Muscle of back (tissue), 13 donors: ENCODE measurements at places on chromosomes 4 and X. TPM values are rescaled to one million over a fixed set of nuclear protein-coding genes. Genes with fewer than 3 reads are reported as not detected.

- DNase-seq: no peak
Measured at GRCh38 chrX:20988118-20988517, 386.1 kb upstream of the CNKSR2 start.

GRCh38 chrX:39381422-39381821 is 580.2 kb downstream of the MID1IP1 start:
- DNase-seq: no peak

- DNase-seq: no peak
Measured at GRCh38 chr4:15884666-15885065, 53.9 kb downstream of the FGFBP1 start.

GRCh38 chrX:110924871-110925270 is 129.3 kb upstream of the CHRDL1 start:
- no peak for DNase-seq

- DNase-seq: no peak
Measured at GRCh38 chr4:159706704-159707103, 603.8 kb downstream of the RAPGEF2 start.

DNA sequence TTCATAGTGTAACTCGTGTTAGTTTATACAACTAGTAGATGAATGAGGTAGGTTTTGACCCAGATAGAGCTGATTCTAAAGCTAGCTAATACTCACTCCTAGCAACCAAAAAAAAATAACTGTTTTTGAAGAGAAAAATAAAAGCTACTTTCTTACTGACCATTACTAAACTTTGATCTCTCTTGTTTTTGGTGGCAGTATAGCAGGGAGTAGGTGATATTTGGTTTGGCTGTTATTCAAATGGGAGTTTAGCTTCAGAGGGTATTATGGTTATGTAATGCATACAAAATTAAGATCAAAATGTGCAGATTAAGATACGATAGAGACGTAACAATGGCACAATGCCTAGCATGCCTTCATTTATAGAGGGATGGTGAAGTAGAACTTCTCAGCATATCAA is 1104.5 kb downstream of the PCDH19 start:
- DNase-seq: no peak

GRCh38 chr4:76074468-76074867 is at the start of gene ART3:
Gene ART3 (plus strand): TSS chr4:76074709. CDS start chr4:76075890, 1,181 bp downstream.
- DNase-seq: peak; percentile 23

DNA sequence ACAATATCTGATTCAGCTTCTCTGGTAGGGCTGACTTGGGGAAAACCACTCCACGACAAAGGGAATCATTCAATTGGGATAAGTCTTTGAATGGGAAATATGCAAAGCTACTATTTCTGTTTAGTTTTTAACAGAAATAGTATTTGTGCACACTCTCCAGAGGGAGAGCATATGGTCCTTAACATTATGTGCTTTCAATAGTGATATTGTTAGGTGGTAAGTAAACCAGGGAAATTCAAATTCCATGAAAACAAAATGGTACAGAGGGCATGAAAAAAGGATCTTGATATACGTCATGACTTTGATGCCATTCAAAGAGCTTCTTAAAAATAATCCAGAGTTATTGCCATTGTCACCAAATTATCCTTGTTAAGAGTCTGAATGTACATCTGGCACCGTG is 47.1 kb upstream of the CITED1 start:
- no peak for DNase-seq

- DNase-seq: no peak
Measured at GRCh38 chr4:140094438-140095420, 59.3 kb downstream of the MAML3 start.

GRCh38 chr4:3827616-3828492 is 61.7 kb downstream of the ADRA2C start:
- DNase-seq: peak; percentile 76

DNA sequence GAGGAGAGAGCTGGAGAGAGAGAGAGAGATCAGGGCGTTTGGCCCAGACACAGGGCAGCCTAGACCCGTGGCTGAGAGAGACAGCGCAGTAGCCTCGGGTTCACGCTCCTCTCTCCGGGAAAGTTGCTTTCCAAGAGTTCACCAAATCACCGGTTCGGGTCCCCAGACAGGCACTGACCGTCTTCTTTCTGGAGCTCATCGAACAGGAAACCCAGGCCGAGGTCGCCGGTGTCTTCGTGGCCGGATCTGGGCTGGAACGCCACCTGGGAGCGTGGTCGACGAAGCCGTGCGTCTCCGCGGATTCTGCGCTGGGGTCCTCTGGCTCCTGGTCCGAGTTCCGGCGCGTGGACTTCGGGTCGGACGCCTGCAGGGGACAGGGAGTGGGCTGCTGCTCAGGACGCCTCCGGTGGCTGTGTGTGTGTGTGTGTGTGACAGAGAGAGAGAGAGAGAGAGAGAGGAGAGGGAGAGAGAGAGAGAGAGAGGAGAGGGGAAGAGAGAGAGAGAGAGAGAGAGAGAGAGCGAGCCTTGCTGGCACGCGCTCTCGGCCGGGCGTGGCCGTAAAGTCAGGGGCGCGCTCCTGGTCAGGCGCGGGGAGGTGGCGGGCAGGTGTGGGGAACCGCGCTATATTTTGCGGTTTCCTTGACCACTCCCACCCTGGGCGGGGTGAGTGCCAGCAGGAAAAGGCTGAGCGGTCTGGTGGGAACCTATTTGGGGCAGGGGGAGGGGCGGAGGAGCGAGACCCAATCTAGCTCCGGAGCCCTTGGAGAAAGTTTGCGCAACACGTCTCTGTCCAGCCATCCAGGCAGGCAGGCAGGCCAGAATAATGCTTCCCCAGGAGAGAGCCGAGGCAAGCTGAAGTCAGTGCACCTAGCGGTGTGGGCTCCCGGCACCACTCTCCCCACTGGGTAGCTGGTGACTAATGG is 62.1 kb downstream of the RHOXF2B start:
- DNase-seq: no peak

DNA sequence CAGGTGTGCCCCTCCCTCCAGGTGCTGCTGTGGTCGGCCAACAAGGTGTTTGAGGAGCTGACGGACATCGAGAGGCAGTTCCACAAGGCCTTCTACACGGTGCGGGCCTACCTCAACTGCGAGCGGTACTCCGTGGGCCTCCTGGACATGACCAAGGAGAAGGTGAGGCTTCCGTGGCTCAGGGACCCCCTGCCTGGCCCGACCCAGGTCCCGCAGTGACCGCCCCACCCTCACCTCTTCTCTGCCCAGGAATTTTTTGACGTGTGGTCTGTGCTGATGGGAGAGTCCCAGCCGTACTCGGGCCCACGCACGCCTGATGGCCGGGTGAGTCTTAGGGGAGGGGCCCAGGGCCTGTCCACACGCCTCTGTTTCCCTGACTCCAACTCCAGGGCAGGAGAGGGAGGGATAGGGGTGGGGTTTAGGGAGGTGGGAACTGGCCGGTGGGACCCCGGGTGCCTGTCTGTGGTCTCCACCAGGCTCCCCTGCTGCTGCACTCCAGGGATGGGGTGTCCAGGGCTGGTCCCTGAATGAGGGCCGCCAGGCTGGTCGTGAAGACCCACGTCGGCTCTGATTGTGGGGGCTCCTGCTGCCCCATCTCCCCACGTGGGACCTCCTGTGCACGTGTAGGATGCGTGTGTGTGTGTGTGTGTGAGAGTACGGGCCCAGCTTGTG is 20.1 kb downstream of the ATP5ME start:
- no peak for DNase-seq

DNA sequence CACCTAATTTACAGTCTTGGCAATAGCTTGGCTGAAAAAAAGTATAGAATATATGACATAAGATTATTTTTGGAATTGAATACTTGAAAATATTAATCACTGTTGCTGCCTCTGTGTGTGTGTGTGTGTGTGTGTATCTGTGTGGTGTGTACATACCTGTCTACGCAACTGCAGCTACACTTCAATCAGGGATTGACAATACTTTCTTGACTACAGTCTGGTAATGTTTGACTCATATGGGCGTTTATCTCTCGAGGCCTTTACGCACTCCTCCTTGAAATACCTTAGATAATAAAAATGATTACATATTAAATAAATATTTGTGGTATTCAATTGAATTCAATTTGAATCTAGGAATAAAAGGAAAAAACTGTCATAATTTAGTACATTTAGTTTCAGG is 565.2 kb downstream of the PCDH18 start:
- DNase-seq: no peak

DNA sequence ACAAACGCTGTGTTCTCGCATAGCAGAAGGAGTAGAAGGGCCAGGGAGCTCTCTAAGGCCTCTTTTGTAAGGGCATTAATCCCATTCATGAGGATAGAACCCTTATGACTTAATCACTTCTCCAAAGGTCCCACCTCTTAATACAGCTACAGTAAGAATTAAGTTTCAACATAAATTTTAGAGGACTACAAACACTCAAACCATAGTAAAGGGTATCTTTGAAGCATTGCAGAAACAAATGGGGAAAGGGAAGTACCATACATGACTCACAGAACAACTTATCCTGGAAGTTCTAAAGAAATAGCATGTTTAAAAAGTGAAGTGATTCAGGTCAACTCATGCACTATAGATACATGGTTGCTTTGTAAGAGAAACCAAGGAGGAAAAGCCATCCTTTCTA is 680.8 kb downstream of the RPA4 start:
- no peak for DNase-seq

- no peak for DNase-seq
Measured at GRCh38 chrX:114959729-114960128, 57.7 kb downstream of the IL13RA2 start.

GRCh38 chr4:83556816-83557215 is 20.9 kb downstream of the GPAT3 start:
- no peak for DNase-seq

GRCh38 chrX:38279188-38279587 is 48.1 kb downstream of the RPGR start:
- DNase-seq: no peak

GRCh38 chrX:130909469-130910136 is 6.6 kb upstream of the ENOX2 start:
- DNase-seq: peak; percentile 6

DNA sequence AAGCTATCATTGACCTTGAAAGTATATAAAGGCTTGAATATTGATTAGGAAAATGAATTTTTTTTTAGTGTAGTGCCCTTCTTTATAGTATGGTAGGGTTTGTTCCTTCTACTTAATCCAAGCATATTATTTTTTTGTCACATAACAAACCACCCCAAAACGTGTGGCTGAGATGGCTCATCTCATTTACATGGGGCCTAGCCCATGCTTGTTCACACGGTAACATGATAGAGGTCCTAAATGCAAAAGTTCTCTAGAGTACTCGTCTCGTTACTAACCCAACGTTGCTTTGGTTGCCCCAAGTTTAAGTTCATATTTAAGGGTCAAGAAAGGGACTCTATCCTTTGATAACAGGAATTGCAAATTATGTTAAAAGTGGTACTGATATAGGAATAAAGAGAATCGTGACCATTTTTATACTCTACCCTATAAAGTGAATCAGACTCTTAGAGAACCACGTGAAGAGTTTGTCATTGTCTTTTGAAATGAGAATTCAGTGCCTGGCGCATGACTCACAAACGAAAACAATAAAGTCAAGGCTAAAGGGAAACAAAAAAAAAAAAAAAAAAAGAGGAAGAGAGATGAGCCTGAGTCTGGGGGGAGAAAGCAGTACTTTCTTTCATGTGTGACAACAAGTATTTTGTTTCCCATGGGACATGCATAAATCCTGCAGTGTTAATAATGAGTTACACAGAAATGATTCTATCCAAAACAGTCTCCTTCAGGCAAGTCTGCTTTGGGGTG is 402.8 kb upstream of the NWD2 start:
- no peak for DNase-seq

GRCh38 chrX:153446950-153447580 is 1.2 kb upstream of the TREX2 start:
- DNase-seq: no peak

- peak; percentile 70 for DNase-seq
Measured at GRCh38 chr4:14631806-14632440, 370.4 kb upstream of the CPEB2 start.

DNA sequence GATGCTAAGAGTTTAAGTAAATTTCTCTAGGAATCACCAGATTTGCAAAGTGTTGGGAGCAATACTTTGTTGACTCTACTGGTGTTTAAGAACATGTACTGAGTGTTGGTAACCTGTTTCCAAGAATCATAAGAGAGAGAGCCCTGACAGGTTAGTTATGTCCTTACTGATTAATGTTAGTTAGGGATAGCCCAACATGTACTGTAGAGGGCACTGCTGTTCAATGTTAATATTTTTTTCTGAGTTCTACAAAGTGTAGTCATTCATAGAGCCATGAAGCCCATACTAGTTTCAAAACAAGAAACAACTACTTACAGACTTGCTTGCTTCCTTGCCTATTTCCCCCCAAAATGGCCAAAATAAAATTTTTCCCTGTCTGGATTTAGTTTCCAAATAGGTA is 11.9 kb downstream of the TMPRSS11D start:
- peak; percentile 41 for DNase-seq

- DNase-seq: no peak
Measured at GRCh38 chr4:69994782-69995181, 984 bp upstream of the STATH start.

- peak; percentile 66 for DNase-seq
Measured at GRCh38 chr4:8403173-8403753, 37.3 kb downstream of the ACOX3 start.

DNA sequence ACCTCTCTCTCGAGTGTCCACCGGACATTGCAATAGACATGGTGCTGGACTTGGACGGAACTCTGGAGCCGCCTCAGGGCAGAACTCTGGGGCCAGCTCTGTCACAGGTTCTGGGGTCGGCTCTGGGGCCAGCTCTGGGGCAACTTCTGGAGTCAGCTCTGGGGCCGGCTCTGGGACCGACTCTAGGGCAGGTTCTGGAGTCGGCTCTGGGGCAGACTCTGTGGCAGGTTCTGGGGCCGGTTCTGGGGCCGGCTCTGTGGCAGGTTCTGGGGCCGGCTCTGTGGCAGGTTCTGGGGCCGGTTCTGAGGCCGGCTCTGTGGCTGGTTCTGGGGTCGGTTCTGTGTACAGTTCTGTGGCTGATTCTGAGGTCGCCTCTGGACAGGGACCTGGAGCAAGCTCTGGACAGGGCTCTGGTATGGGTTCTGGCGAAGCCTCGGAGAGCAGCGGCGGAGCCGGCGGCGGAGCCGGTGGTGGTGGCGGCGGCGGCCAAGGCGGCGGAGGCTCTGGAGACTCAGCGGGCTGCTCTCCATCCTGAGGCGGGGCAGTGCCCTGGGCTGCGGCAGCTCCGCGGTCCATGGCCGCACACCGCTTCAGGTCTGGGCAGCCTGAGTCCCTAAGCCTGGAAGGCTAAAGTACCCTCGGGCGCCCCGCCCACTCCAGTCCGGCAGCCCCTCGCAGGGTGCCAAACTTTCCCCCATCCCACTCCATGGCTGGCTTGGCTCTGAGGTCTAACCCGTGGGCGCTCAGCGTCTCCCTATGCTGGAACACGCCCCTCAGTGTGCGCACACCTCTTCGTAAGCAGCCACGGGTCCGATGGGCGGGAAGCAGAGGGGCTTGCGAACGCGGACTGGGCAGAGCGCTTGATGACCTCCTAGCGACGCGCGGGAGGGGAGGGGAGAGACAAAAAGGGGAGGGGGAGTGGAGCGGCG is at the start of gene DGKK:
Gene DGKK (minus strand): TSS at position 723 of the 929 bp plus-strand sequence. CDS start 147 bp downstream, at position 576.
- DNase-seq: no peak

- DNase-seq: no peak
Measured at GRCh38 chrX:16386126-16386525, 218.8 kb downstream of the MAGEB17 start.

Gene PLXNB3
- 3.5 TPM for polyA plus RNA-seq

Gene RHOXF1
- not detected for polyA plus RNA-seq

Gene PROM1
- polyA plus RNA-seq: 43.6 TPM

Gene HMGN5
- polyA plus RNA-seq: 7.5 TPM

Gene PPAT
- 13.4 TPM for polyA plus RNA-seq

Gene NEIL3
- polyA plus RNA-seq: 3.7 TPM

Gene GABRA4
- polyA plus RNA-seq: 0.76 TPM

Gene MAGEB3
- not detected for polyA plus RNA-seq

Gene USP51
- 4.3 TPM for polyA plus RNA-seq

Gene CSAG3
- polyA plus RNA-seq: not detected

Gene NPY2R
- not detected for polyA plus RNA-seq

Gene CCNB3
- polyA plus RNA-seq: 1.5 TPM
